ENCODE measurements at places on chromosomes 6 and 20.

DNA sequence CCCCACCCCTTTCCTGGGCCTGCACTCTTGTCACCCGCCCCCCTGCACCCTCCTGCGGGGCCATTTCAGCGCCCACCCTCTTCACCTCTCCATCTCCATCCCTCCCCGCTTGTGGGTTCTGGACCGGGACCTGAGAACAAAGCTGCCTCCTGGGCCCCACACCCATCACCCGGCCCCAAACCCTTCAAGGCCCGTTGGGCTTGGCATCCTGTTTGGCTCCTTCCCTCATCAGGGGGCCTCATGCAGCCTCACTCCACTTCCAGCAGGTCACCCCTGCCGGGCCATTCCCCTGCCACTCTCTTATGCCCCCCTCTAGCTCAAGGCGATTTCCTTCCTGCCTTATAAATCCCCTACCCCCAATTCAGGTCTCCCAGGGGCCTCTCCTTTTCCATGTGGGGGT, 67.4 kb downstream of the SRC start:
- DNase-seq, result no peak

GRCh38 chr6:139608466-139609261, 234.2 kb upstream of the CITED2 start:
- DNase-seq, result no peak

- DNase-seq, result no peak
These were observed 108.0 kb upstream of the TMEM170B start for GRCh38 chr6:11429577-11429976.

DNA sequence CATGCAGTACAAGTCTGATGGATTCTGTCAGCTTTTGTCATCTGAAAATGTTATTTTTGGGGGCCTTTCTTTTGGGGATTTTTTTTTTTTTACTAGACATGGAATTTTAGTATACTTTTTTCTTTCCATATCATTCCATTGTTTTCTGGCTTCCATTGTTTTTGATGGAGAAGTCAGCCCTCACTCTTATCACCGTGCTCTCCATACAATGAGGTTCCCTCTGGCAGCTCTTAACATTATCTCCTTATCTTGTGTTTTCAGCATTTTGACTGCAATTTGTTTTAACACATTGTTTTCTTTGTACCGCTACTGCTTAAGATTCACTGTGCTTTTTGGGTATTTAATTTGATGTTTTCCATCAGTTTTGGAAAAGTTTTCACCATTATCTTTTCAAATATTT, 191.5 kb upstream of the AGPAT4 start:
- DNase-seq, result no peak

DNA sequence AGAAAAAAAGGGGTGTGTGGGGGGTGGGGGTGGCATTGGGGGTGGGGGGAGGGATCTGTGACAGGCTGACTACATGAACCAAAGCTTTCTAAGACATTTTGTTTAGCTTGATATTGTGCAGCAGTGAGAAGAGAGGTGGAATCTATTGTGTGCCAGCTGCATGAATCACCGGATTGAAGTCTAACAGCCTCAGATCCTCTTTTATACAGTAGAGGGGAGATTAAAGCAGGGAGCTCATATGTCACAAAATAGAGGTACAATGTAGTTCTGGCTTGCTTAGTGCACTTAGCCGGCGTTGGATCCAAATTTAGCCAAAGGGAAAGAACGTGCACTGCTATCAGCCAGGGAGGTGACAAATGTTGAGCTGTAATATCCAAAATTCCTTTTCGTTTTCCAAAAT, 404.2 kb upstream of the CITED2 start:
- no peak for DNase-seq

Data from NCI-H187 treated with DMSO at 0.1 percent for 48 hours (cell line).